NCI-H2171 treated with DMSO at 0.1 percent for 48 hours (cell line): ENCODE measurements at places on chromosomes 1 and 21.

- DNase-seq = no peak
Observed at GRCh38 chr1:26096471-26096870, 15.2 kb upstream of the PDIK1L start.

GRCh38 chr1:26359981-26360806 lies 6.3 kb upstream of the CRYBG2 start:
- no peak for DNase-seq

DNA sequence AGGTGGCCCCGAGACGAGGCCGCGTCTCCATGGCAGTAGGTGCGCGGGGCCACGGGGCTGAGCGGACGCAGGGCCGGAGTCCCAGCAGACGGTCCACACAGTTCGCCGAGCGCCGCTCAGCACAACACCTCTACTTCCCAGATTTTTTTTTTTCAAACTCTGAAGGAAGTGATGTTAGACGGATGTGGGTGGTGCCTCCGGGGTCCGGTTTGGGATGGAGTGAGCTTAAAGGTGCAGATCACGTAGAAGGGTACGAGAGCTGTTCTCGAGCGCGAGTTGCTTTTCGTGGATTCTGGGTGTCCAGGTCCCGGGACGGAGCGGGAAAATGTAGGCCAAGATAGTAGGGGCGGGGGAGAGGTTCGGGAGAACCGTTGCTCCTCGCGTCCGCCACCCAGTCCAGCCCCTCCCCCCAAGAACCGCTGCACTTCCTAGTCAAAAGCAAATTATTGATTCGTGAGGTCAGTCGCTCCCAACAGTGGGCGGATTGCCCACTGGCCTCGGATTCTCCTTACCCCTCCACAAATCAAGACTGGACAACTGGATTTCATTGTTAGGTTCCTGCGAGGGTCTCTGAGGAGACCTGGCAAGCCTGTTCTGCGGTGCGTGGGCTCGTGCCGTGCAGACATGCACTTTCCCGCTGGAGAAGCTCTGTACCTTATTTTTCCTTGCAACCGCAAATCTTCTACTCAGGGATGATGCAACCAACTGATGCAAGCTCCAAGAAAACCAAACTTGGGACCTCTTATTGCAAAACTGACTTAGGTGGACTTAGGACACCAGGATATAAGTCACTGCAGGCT lies at the start of gene TXNDC12:
Gene TXNDC12 (minus strand): TSS at position 126 of the 800 bp plus-strand sequence. CDS start 95 bp downstream, at position 31.
- DNase-seq = peak; percentile 94

DNA sequence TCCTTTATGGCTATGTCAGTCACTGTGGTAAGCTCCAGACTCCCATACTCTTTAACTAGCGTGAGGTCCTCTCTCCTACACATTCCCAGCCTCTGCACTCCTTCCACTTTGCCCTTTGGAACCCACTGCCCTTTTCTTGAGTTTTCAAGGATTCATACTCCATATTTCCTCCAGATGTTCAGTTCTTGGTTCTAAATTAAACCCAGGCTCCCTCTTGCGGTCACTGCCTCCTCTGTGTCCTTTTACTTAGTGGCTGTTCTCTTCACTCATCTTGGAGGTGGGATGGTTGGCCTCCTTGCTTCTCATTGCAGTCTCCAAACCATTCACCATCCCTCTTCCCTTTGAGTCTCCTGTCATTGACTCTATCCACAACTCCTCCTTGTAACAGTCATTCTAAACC lies 208.1 kb downstream of the TGFB2 start:
- peak; percentile 15 for DNase-seq

- no peak for DNase-seq
Observed at GRCh38 chr1:211468595-211468994, 23.4 kb downstream of the RD3 start.

DNA sequence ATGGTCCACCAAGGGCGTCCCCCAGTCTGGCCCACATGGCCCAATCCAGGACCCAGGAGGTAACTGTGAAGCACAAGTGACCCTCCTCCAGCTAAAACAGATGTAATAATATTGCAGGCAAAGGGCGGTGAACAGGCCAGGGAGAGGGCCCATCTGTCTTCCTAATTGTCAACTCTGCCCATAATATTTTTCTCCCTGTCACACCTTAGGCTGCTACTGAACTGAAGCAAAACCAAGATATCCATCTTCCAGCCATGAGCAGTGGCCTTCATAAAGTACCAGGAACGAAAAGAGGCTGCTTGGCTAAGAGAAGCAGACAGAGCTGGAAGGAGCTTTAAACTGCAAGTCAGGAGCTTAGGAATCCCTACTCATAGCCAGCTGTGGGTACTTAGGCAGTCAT lies 3.1 kb downstream of the KANK4 start:
- peak; percentile 75 for DNase-seq

GRCh38 chr1:3717715-3718601 lies 34.3 kb upstream of the CCDC27 start:
- DNase-seq = peak; percentile 76

- no peak for DNase-seq
Observed at GRCh38 chr1:15176898-15177665, 23.5 kb downstream of the TMEM51 start.

GRCh38 chr21:42666023-42666747 lies 12.8 kb downstream of the PDE9A start:
- peak; percentile 81 for DNase-seq

DNA sequence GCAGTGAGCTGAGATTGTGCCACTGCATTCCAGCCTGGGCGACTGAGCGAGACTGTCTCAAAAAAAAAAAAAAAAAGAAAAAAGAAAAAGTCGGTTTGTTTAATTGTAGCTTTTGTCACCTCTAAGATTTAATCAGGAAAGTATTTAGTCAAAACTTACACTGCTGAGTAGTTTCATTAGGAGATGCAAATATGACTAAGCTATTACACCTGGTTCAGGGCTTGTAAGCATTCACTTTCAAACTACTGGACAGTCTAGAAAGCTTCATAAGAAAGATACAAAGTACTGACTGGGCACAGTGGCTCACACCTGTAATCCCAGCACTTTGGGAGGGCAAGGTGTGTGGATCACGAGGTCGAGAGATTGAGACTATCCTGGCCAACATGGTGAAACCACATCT lies 75.9 kb upstream of the CACYBP start:
- DNase-seq = no peak

DNA sequence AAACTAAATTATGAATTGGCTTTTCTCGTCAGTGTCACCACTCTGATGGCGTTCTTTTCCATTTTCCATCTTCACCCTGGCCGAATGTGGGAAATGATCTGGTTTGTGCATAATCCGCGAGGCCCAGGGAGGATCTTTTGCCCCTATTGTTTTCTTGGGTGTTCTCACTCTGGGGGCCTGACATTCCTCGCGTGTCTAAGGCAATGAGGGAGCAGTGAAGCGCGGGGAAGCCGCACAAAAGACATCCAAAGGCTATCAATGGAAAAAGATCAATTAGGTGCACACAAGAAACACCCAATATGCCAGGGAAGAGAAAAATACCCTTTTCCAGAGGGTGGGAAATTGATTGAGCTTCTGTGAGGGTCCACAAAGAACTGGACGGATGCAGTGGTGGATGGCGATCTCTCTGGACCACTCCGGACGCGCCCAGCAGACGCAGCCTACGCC lies 941 bp upstream of the C1orf21 start:
- DNase-seq = no peak

GRCh38 chr1:25026730-25027450 lies 96.8 kb upstream of the RUNX3 start:
- DNase-seq = no peak

DNA sequence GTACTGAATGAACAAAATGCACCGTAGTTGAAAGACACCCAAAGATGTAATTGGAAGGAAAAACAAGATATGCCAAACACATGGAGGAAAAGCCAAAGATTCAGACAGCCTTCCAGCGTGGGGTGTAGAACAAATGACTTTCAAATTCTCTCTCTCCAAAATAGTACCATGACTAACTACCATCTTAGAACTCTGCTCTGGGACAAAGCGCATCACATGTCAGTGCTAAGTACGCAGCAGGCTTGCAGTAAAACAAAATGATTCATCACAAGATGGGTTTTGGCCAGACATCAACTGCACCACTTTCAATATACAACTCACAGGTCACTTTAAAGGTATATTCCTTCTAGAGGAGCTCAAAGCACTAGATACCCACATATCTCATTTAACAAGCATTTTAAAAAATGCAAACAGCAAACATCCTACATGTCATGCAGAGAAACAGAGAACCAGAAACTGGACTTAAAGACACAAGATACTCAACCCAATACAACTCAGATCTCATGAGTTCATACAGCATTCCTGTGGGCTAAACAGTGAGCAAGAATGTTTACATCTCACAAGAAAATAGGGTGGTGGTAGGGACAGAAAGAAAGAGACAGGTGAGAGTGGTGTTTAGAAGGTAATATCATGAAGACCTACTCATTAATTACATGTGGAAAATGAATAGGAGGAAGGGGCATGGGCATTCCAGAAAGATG lies 75.7 kb downstream of the BCAR3 start:
- DNase-seq = no peak

DNA sequence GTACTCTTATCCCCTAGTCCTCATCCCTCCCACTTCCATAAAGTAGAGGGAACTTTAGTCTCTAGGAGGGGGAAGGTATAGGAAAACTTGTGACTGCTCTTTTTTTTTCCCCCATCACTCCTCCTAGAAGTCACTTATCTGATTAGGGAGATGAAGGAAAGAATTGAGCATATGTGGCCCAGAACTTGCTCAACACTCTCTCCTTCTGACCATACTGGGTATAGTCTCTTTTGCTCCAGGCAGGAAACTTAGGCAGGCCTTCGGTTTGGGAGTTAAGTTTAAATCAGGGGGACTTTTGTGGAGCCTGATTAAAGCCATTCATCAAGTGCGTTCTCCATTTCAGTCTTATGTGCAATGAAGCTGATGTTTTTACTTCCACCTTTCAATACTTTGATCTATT lies 5.8 kb downstream of the UBE2U start:
- DNase-seq = no peak

DNA sequence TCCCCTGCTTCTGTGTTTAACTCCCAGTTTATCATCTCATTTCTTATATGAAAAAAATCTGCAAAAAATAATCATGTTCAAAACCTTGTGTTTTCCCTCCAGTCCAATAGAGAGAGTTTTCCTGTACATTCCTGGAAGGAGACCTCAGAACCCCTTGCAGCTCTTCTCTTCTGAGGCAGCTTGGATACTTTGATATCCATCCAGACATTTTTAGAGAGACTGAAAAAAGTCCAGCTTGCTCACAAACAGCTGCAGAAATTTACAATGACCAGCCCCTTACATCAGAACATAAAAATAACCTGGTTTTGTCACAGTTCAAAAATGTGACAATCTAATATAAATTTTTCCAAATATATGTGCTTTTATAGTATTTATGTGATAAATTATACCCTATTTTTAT lies 73.3 kb upstream of the C1orf115 start:
- DNase-seq = no peak
